Stimulated activated CD8-positive, alpha-beta memory T cell treated with anti-CD3 and anti-CD28 coated beads, Interleukin-2, amount 100 ng/mL, for 1 hour (primary cell): ENCODE measurements at places on chromosomes 7 and 10.

- no peak for DNase-seq
Measured at GRCh38 chr7:40133561-40134427, 628 bp downstream of the MPLKIP start.

- DNase-seq: no peak
Measured at GRCh38 chr10:112526906-112527305, 79.9 kb downstream of the VTI1A start.

DNA sequence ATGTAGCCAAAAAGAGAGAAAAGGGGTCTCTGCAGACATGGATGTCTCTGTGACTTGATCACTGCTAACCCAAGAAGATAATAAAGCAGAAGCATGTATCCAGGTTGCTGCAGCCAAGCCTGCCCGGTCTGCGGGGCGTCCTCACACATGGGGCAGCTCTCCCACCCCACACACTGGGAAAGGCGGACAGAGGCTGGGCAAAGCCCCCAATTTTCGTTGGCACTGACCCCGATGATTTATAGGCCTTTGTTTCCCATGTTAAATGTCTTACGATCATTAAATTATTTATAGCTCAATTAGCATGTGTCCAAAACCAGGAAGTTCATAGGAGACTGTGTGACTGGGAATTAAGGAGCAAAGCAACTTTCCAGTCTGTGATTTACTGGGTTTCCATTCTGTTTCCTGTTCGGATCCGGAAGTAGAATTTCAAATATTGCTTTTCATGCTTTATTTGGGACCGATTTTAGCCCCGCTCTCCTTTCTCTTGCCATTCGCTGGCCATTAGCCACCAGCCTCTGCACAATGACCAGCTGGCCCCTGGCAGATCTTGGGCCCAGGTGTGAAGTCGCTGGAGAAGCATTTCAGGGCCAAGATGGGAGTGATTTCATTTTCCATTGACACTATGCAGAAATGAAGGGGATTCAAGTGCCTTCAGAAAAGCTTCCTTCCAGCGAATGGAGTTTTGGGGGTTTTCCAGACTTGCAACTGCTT lies 91.6 kb downstream of the EGFR start:
- no peak for DNase-seq

DNA sequence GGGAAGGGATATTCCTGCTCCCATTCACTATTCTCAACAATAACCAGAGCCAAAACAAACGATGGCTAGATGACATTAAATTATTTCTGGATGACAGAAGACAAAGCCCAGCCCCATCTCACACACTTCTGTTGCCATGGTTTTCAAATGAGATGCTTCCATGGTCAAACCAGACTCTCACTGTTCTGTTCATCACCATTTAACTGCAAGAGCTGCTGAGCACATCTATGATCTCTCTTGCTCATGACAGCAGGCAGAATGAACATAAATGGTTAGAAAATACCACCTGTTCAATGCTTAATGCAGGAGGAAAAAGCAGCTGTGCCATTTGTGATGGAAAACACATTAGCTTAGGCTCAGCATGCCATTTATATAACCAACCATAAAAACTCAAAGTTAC lies 758.6 kb upstream of the ZWINT start:
- DNase-seq: no peak

- no peak for DNase-seq
Measured at GRCh38 chr7:113085781-113086390, 741 bp downstream of the GPR85 start.

DNA sequence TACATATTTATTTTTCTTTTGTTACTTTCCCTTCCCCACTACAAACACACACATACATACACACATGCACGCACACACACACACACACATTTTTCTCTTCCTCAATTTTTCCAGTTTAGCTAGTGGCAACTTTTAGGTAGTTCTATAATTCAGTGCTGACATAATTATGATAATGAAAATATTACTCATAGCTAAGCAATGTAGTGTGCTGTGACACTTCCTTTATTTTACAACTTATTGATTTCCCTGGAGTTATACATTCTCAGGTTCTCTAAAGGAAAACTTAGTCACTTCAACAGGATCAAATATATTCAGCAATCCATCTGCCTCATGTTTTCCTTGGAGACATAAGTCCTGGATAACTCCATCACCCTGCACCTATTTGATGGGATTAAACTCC lies 151.6 kb downstream of the CACNA2D1 start:
- DNase-seq: no peak

DNA sequence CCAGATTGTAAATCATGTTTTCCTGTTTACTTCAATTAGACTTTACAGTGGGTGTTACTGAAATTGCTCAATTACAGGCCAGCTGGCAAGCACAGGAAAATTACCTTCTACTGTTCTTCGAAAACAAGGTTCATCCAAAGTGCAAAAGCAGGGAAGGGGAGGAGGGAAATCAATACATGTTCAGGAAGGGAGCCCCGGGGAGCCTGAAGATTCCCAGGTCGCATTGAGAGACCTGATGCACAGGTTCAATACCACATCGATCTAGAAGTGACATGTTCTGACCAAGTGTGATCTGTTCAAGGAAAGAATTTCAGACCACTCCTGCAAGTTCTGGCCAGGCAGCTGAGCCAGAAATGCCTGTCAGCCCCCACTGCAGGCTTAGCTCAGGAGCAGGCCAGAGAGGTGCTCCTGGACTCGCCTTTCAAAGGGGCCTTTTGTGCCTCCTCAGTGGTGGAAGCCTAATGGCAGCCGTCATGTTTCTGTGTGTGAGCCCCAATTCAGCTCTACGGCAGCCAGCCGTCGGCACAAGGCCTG lies 35.9 kb downstream of the FAM53B start:
- DNase-seq: no peak

- peak; percentile 85 for DNase-seq
Measured at GRCh38 chr7:149125863-149126661, at the start of gene ZNF425. Gene ZNF425, minus strand, starts transcription at chr7:149126324. Its CDS starts 111 bp downstream, at chr7:149126213.

DNA sequence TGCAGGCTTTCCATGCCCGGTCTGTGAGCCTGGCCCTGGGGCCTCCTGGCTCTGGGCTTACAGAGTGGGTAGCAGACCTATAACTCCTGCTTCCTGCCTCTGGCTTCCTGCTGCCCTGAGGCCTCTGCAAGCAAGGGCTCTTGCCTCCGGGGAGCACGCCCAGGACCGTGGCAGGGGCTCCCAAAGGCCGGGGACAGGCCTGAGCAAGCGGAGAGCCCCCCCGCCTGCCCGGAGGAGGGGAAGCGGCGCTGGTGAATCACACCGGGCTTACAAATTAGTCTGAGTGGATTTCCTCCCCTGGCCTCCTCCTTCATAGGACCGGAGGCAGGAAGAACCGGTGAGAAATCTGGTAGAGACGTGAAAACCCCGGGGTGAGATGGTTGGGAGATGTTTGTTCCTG lies 1.5 kb upstream of the MYL10 start:
- DNase-seq: no peak

- DNase-seq: no peak
Measured at GRCh38 chr10:128476368-128476725, 350.1 kb upstream of the MKI67 start.

- no peak for DNase-seq
Measured at GRCh38 chr7:64046041-64046389, 781 bp downstream of the ZNF727 start.

DNA sequence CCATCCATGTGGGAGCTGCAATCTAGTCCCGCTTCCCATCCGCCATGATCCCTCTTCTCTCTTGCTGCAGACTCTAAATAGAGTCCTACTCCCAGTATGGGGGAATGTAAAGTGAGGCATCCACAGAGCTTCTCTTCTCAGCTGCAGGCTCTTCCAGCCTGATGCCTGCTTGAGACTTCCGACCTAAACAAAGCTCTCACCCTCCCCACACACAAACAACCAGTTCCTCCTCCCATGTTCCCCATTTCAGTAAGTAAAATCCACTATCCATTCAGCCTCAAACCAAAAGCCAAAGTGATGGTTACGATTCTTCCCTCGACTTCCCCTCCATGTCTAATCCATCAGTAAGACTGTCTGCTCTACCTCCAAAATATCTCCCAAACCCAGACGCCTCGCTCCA lies 108.2 kb upstream of the NFE2L3 start:
- no peak for DNase-seq

GRCh38 chr10:129764011-129764900 lies 199.8 kb downstream of the EBF3 start:
- no peak for DNase-seq

- DNase-seq: no peak
Measured at GRCh38 chr7:149776289-149776688, 2.9 kb upstream of the ZNF467 start.

DNA sequence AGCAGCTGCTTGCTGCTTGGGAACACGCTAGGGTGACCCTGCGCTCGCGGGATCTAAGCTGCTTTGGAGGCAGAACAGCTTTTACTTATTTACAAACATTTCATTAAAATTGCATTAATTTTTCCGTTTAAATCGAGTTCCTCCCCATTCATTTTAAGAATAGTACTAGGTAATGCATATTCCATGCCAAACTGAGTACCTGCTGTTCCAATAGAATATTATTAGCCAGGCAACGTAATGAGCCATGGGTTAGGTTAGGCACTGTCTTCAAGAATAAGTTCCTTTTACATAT lies 860 bp downstream of the EXOC6 start:
- no peak for DNase-seq
